ENCODE measurements at places on chromosomes 5 and 9.
A peak's percentile ranks its signal among the peaks of the same experiment; 100 is the strongest.

- no peak for DNase-seq
Measured at GRCh38 chr9:99345451-99345850, 123.4 kb downstream of the SEC61B start.

DNA sequence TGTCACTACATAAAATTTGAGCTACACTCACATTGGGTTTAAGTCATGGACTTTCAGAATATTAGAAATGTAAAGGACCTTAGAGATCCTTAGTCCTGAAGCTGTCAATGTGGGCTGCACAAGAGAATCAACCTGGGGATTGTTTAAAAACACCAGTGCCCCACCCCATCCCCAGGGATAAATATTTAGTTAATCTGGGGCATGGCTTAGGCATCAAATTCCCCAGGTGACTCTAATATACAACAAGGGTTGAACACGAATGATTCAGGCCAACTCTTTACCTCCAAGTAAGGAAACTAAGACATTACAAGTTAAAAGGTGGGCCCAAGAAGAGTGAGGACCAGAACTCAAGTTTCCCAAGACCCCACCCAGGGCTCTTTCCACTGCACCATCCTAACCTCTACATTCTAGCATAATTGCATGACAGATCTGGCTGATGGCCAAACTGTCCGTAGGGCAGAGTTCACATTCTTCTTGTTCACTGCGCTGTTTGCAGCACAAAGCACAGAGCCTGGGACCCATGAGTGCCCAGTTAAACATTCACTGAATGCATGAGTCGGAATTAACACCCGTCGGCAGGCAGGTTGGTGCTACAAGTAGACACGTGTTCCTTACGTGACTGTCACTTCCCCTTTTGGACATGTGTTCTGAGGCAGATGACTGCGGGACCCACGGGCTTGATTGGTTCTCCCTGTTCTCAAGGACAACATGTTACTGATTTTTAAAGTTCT lies 25.2 kb downstream of the CYFIP2 start:
- DNase-seq, result peak; percentile 8

DNA sequence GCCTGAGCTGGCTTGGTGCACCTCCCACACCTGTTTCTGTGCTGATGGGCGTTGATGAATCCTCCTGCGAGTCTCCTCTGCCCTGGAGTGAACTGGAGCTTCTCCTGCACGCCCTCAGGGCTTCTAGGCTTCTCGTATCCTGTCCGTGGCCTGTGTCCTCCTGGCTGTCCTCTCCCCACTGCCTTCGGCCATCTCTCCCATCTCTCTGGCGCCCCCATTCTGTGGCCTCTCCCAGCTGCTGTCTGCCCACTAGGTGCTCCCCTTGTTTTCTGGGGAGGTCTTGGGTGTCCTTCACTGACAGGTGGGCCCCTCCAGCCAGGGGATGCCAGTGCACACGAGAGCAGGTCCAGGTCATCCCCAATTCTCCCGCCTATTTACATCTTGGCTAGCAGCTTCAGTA lies 28.8 kb downstream of the AHRR start:
- DNase-seq, result no peak

DNA sequence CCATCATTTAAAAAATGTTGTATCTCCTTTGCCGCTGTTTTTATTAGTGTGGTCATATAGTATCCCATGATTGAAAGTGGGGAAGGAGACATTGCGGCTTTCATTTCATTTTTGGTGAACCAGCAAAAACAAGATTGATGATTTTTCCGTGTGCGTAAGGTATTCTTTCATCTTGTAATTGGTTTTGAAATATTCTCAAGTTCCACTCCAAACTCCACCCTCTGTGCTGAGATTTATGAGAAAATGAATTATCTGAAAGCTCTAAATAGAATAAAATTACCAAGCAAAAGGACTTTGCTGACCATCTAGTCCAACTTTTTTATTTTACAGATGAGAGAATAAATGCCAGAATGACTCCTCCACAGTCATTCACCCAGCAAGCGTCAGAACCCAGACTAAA lies 103.1 kb upstream of the MPDZ start:
- no peak for DNase-seq

GRCh38 chr9:88258601-88259000 lies 120.3 kb upstream of the SPATA31C2 start:
- DNase-seq, result no peak

DNA sequence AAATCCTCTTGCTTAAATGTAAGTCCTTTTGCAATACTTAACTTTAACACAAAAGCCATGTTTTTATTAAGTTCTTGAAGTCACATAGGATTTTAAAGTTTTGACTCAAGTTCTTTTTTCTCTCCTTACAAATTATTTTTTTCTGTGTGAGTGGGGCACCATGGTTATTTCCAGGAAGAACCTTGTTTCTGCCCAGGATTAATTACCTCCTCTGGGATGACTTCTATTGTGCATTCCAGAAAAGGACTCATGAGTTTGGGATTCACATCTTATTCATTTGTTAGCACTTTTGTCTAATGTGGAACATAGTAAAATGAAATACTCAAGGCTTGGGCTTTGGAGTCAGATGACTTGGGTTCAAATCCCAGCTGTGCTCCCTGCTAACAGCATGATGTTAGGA lies 421.4 kb upstream of the WWC1 start:
- DNase-seq, result no peak
